ENCODE measurements at places on chromosomes 13 and 19. TPM values are rescaled to one million over a fixed set of nuclear protein-coding genes. Genes with fewer than 3 reads are reported as not detected.

- peaks cover 15% of the 10 kb centered on the region for H3K4me1 ChIP-seq
- H3K4me3 ChIP-seq: no peak overlapping the region
- no peaks in the 10 kb centered on the region for H3K36me3 ChIP-seq
- DNase-seq: no peak
Observed at GRCh38 chr19:35928507-35928906, 7.7 kb upstream of the LRFN3 start.

DNA sequence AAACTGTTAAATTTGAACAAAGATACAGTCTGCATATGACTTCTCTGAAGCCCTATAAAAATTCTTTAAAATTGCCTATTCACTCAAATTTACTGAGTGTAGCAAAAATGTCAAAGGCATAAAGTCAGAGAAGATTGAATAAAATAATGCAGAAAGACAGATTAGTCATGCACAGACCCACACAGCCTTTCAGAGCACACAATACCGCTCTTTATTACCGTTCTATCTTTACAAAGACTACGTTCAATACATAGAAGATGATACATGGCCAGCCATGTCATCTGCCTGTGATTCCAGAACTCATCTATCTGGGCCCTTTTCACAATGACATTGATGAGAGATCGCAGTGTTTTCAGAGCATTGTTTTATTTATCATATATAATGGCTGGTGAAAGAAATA is 107.2 kb downstream of the URI1 start:
- no peak overlapping the region for H3K27ac ChIP-seq
- H3K4me3 ChIP-seq: no peak overlapping the region
- H3K36me3 ChIP-seq: no peaks in the 10 kb centered on the region
- H3K27me3 ChIP-seq: no peaks in the 10 kb centered on the region

GRCh38 chr19:50181121-50181520 is 18.0 kb upstream of the IZUMO2 start:
- H3K27me3 ChIP-seq: no peaks in the 10 kb centered on the region
- no peak overlapping the region for H3K4me3 ChIP-seq
- DNase-seq: no peak

Gene ANKLE1
- total RNA-seq: 13.1 TPM

Measured in GM12878 (cell line).